ENCODE measurements at places on chromosomes 1 and 21.

GRCh38 chr1:70331962-70332361 lies 22.6 kb downstream of the ANKRD13C start:
- no peak for DNase-seq

DNA sequence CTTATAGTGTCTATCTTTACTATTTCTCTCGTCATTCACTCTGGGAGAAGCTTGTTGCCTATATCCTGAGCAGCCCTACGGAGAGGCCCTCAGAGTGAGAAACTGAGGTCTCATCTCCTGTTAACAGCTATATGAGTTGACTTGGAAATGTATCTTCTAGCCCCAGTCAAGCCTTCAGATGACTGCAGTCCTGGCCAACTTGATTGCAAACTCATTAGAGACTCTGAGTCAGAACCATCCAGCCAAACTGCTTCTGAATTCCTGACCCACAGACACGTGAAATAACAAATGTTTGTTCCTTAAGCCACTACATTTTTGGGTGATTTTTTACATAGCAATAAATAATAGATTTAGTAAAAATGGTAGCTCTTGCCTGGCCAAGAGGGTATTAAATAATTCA lies 3.9 kb upstream of the ZBED6 start:
- no peak for DNase-seq

DNA sequence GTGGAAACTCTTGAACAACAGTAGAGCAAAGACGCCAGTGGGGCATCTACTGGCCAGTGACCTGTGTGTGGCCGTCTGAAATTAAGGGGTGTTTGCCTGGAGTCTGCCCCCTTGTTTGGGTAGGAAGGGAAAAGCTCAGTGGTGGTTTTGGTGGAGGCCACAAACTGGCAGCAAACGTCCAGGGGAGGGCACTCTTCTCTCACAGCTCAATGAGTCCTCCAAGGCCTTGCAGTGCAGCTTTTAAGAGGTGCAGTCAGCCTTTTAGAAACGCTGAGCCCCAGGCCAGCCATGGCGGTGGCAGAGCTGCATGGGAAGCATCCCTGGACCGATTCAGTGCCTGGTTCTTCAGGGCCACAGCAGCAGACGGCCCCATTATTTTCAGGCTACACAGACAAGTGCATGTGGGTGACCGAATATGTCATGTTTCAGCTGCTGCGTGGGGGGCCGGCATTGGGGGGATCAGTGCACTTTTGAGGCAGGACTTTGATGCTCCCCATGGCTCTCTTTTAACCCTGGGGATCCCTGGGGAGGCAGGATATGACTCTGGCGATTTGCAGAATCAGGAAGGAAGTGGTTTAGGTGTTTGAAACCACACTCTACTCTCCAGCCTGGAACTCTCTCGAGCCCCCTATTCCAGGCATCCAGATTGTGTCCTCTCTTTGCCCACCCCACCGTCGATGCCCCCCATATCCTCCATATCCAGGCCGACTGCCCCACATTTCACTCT lies 414.0 kb downstream of the PRDM2 start:
- peak; percentile 60 for DNase-seq

DNA sequence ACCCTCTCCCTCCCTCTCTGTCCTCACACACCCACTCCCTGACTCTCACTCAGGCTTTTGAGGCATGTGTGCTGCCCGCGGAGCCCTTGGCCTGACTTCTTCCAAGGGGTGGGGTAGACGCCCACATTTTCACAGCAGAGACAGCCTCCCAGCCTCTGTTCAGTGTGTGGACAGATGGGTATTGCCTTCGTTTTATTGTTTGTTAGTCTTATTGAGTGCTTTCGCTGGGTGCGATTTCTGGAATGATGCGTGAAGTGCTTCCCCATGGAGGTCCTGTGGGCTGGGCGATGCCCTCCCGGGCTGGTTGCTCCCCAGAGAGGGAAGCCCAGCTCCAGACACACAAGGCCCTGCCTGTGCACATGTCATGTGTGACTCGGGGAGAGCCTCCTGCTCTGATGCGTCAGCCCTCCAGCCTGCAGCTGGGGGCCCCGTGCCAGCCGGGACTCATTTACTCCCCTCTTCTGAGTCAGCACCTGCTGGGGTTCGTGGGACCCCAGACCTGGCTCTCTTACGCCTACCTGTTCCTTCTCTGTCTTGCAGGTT lies 14.7 kb downstream of the PDXK start:
- no peak for DNase-seq

DNA sequence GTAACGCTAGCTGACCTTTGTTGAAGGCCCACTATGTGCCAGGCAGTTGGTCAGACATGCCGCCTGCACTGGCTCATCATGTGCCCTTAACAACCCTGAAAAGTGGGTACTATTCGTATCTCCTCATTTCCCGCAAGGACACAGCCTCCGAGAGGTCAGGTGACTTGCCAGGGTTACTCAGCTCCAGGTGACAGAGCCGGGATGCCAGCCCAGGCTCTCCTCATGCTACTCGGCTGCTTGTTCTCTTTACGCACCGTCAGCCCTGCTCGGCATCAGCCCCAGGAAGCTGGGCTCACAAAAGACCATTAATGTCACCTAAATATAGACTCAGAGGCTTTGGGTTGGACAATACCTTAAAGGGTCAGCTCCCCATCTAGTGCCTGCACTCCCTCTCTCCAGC lies 29.0 kb downstream of the GRHL3 start:
- no peak for DNase-seq

- DNase-seq = no peak
Measured at GRCh38 chr1:4803335-4803734, 148.9 kb downstream of the AJAP1 start.

DNA sequence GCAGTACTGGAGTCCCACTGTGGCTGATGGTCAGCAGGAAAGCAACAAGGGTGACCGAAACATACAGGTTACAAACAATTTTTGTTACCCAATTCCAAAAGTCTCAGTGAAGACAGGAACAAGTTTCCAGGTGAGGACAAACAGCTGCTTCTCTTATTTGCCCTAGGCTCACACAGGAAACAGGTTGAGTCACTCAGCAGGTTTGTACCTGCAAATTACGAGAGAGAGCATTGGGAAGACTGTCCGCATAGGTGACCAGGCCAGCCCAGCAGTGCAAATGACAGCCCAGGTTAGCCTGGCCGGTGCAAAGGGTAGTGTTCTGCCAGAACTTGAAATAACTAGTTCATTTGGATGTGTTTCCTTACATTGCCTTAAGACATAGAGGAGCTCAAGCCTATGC lies 40.0 kb upstream of the DSCAM start:
- DNase-seq = no peak

DNA sequence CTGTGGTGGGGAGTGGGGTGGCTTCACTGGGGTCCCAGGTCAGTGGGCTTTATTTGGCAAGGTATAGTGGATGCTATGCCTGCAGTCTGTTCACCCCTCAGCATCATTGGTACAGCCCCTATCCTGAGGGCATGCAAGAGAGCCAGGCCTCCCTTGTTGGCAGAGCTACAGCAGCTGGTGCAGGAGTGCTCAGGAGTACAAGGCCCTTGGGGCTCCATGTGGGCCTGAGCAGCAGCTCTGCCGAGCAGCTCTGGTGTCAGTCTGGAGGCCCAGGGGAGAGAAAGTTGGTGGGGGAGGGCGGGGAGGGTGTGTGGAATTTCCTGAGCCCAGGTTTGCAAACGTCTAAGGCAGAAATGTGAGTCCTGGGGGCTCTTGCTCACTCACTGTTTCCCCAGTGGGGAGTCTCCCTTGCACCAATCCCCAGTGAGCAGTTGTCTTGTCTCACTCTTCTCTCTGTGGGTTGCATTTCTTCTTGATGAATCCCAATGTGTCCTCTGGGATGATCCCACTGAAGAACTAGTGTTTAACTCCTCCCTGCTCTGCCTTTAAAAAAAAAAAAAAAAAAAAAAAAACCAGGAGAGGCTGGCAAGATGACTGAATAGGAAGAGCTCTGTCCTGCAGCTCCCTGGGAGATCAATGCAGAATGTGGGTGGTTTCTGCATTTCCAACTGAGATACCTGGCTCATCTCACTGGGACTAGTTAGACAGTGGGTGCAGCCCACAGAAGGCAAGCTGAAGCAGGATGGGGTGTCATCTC lies 39.5 kb upstream of the CYP4X1 start:
- DNase-seq = peak; percentile 72

DNA sequence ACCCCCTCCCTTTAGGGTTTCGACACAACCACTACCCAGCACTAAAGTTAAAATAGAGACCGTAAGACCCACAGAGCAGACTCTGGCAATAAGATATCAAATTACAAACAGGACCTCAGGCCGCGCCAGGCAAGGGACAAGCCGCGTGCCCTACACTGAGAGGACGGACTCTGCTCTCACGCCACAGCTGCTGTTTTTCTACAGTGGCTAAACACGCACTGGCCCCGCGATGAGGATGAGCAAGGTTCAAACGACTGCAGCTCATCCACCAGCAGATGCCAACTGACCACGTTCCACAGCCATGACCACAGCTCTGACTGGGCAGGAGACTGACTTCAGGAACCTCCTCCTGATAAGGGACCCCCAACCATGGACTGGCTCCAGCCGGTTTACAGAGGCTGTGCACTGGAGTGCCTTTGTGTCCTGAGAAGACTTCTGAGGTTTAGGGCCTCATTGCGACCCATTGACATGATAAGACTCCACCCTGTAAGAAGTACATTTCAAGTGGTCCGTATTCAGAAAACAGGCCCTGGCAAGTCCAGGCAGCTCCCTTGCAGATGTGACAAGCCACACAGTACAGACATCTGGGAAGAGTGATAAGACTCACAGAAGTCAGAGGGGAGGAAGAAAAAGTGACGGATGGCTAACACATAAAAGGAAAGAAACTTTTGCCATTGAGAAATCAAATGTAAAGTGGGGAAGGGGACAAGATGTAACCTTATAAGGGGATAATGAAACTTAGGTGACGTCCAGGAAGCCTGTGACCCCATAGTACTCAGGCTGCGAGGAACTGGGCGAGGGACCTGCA lies 1.5 kb upstream of the KRTAP10-6 start:
- no peak for DNase-seq

GRCh38 chr1:20154301-20154831 lies 15.2 kb downstream of the PLA2G2F start:
- DNase-seq = no peak

GRCh38 chr1:156862997-156863599 lies 2.4 kb downstream of the NTRK1 start:
- DNase-seq = no peak

DNA sequence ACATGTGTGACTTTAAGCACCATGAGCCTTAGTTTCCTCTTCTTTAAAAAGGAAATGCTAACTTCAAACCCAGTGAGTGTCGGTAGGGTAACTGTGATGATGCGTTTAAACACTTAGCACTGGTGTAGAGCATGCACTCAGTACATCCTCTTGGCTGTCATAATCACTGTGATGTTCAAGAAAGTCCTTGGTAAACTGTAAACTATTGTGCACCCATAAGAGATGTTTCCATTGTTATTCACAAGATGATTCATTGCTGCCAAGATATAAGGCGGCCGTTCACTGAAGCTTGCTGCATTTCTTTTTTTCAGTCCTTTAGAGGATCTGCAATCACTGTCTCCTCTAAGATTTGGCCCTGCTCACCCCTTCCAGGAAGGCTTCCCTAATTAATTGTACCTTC lies 61.8 kb upstream of the DAB1 start:
- DNase-seq = no peak

DNA sequence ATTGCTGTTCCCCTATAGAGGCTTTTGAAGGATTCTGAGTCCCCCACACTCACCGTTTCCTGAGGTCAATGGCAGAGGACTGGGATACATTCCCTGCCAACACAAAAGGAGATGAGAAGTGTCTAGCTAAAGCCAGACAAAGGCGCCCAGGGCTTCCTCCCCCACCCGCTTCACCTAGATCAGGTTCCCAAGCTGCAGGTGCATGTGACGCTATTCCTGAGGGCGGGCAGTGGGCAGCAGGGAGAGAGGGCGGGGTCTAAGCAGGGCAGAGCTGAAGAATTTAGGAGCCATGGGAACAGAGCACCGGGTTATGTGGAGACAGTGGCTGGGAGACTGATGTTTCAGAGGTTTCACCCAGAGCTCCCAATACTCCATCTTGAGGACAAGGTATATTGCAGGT lies 6.0 kb upstream of the ARHGEF2 start:
- no peak for DNase-seq

DNA sequence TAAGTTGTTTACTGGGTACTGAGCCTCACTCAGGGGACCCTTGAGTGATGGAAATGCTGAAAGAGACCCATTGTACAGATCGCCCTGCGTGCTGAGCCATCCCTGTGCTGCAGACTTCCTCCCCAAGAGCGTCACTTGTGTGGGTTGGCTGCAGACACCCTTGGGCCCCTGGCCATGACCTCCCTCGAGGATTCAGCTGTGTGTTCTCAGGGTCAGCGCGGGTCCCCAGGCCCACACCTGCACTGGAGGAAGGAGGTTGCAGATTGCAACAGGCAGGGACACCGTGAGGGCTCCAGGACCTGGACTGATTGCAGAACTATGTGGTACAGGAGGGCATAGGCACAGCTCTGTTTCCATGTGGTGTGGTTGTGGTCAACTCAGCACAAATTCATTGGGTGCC lies 4.4 kb downstream of the SNAP47 start:
- DNase-seq = no peak

DNA sequence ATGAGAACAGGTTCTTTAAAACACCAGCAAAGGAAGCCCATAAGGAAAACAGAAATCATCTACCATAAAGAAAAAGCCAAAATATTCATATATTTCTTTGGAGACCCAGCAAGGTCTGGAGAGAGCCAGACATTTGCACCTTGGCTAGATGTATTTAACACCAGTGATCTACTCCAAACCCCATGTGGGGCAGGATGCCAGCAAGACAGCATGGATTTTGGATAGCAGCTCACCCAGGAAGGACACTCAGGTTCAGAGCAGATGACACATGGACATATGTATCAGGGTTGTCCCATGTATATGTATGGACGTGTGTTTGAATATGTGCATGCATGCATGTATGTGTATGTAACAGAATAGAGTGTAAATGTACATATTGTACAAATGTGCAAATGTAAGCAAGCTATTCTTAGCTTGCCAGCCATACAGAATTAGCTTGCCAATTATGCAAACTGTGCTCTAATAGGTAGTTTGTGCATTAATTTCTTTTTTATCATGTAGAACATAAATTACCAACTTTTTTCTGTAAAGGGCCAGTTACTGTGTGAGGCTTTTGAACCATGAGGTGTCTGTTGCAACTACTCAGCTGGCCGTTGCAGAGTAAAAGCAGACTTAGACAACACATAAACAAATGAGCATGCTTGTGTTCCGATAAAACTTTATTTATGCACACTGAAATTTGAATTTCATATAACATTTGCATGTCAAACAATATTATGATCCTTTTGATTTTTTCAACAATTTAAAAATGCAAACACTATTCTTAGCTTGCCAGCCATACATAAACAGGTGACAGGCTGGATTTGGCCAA lies 73.5 kb upstream of the KAZN start:
- no peak for DNase-seq

GRCh38 chr1:4935807-4936206 lies 281.4 kb downstream of the AJAP1 start:
- no peak for DNase-seq

GRCh38 chr1:5564578-5565257 lies 427.5 kb downstream of the NPHP4 start:
- DNase-seq = no peak

DNA sequence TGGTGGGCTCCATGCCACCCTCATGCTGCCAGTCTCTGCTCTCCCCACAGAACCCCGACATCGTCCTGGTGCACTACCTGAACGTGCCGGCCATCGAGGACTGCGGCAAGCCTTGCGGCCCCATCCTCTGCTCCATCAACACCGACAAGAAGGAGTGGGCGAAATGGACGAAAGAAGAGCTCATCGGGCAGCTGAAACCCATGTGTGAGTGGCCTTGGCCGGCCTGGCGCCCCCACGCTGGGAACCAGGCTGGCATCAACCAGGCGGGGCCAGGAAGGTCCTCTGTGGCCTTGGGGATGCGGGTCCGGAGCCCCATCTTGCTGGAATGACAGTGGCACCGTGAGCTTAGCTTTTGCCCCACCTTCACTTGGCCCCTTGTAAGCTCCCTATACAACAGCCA lies 130.7 kb upstream of the VAMP3 start:
- no peak for DNase-seq

All from NT2/D1 (cell line).